ENCODE measurements at places on chromosomes 4 and X.

DNA sequence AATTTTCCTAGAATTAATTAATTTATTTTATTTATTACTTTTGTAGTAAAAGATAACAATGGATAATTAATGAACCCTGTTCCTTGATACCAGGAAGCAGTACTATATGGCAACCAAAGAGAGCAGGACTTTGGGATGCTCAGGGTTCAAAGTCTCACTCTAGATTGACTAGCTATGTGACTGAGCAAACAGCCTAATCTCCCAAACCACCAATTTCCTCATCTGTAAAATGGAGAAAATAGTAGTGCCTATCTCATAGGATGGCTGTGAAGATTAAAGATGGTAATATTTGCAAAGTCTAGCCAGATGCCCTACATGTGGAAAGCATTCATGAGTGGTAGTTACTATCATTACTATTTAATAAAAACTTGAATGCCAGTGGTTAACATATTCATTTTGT lies 97.6 kb downstream of the PRDM5 start:
- DNase-seq, result no peak

DNA sequence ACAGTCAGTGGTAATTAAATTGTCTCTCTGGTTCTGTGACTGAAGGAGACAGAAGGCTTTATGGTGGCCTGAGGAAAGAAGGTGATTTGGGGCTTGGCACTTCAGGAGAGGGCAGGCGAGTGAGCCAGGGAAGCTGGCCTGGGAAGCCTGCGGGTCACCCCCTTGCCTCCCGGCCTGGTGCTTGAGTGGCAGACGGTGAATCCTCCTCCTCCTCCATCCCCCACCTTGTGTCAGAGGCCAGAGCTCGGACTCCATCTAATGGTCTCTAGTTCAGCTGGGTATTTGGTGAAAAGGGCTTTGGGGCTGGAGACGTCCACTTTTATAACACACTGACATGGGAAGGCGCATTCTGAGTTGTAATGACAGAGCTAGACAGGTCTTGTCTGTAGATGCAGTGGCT lies 8.7 kb downstream of the TMEM187 start:
- no peak for DNase-seq

DNA sequence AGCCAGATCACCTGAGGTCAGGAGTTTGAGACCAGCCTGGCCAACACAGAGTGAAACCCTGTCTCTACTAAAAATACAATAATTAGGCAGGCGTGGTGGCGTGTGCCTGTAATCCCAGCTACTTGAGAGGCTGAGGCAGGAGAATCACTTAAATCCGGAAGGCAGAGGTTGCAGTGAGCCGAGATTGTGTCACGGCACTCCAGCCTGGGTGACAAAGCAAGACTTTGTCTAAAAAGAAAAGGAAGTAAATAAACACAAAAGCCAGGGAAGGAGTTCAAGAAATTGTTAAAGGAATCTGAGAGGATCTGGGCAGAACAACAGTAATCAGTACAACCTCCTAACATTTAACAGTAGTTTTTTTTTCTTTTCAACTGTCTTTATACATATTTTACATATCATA lies 48.7 kb upstream of the ARHGEF6 start:
- no peak for DNase-seq

DNA sequence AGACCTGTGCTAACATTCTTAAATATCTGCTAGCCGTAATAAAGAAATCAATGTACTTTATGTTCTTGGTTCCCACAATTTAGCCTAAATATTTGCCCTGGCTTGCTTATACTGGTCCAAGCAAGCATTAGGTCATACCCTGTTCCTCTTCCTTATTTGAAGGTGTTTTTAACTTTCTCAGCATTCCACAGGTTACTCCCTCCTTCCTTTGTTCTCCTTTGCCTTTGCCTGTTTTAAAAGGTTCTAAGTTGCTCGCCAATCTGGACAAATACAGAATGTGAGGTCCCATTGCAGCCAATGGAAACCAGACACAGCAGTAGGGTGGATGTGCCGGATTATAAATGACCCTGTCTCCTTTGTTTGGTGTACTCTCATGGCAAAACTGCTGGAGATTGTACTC lies 436.8 kb upstream of the PCDH7 start:
- DNase-seq, result no peak

DNA sequence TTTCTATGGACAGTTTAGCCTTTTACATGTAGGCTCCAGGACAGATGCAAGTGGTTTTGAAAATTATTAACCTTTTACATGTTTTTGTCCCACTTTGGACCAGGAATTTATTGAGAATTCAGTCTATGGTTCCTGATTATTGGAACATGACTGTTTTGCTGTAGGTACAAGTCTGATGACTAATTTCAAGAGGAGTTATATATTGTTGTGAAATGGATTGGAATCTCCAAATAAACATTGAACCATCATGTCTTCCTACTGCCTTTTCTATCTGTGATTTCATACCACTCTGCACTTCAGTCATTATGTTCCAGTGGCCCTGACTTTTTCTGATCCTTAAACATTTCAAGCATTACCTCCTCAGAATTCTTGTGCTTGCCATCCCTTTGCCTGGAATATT lies 35.9 kb downstream of the TBC1D19 start:
- DNase-seq, result no peak

DNA sequence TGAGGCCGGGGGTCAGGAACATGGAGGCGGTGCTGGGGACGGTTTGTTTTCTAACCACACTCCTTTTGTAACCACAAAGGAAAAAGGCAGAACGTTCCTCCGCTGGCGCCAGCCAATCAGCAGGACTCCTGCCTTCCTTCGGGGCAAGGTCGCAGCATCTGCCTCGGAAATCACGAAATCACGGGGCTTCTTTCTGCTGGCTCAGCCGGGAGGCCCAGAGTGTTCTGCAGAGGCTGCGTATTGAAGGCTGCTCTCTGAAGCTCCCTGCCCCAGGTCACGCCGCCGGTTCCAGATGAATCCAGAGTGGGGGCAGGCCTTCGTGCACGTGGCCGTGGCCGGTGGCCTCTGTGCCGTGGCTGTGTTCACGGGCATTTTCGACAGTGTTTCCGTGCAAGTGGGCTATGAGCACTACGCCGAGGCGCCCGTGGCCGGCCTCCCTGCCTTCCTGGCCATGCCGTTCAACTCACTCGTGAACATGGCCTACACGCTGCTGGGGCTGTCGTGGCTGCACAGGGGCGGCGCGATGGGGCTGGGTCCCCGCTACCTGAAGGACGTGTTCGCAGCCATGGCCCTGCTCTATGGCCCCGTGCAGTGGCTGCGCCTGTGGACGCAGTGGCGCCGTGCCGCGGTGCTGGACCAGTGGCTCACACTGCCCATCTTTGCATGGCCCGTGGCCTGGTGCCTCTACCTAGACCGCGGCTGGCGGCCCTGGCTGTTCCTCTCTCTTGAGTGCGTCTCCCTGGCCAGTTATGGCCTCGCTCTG lies 9.4 kb downstream of the TMEM187 start:
- no peak for DNase-seq

- DNase-seq, result no peak
These were observed 202.4 kb downstream of the CHIC2 start for GRCh38 chr4:53861856-53862610.

- no peak for DNase-seq
These were observed 446 bp upstream of the UBE2A start for GRCh38 chrX:119573840-119574393.

GRCh38 chrX:14095702-14096101 lies 66.0 kb upstream of the GEMIN8 start:
- no peak for DNase-seq

DNA sequence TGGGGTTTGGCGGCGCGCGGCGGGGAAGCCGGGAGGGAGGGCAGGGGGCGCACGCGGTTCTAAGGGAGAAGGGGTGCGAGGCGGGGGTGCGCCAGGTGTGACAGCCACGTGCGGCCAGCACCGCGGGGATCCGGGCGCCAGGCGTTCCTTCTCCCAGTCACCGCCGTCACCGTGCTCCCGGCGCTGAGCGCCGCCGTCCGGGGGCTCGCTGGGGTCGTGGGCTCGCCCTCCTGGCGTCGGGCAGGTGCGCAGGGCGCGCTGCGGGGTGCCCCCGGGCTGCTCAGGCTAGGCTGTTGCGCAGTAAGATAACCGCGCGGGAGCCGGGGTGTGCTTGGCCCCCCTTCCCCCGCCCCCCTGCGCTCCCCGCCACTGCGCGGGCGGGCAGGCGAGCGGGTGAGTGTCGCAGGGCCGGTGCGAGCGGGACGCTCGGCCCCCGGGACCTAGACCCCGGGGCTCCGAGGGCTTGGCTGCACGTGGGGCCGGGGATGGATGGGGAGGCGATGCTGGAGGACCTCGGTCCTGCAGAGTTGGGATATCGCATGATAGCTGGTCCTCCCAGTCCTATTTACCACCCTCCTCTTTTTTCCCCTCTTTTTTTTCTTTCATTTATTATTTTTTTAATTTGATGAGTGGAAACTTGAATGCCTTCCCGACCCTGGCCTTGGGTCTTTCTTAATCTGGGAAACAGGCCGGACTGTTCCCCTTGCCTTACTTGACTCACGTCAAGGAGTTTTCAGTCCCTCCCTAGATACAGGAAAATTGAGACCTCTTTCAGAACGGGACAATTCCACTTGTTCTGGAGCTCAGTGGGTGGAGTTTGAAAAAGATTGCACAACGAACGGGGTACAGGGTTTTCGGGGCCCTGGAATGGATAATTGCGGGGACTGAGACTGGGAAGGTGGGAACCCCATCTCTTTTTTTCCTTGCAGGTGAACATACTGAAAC lies 797 bp downstream of the TXLNG start:
- no peak for DNase-seq

GRCh38 chr4:158280856-158281255 lies 70.6 kb downstream of the TMEM144 start:
- no peak for DNase-seq

- DNase-seq, result no peak
These were observed 31.4 kb upstream of the RELL1 start for GRCh38 chr4:37717576-37717975.

GRCh38 chr4:52298444-52298843 lies 247.3 kb downstream of the SPATA18 start:
- DNase-seq, result no peak

DNA sequence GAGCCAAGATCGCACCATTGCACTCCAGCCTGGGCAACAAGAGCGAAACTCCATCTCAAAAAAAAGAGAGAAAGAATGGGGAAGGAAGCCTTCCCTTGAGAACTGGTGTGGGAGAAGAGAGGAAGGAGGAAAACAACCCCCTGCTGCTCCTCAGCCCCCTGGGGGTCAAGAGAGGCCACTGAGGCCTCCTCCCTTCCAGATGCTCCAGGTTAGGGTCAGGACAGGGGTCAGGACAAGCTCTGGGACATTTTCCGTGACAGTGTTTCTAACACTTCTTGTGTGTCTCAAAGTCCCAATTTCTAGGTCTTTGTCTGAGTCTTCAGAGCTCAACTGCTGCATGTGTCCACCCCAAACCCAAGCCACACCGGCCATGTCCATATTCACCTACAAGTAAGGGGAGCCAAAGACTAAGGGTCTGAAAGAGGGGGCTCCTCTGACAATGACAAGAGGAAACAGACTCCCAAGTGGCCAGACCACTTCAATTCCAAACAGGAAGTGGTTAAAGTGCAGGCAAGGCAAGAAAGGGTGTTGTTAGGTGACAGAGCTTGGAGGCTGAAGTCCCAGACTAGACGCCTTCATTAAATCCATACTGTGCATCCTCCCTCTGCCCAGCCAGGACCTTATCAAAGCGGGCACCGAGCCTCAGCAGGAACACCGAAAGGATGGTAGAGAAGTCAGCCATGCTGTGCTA lies 8.3 kb downstream of the L1CAM start:
- DNase-seq, result no peak

GRCh38 chrX:153625271-153626024 lies 21.6 kb upstream of the DUSP9 start:
- no peak for DNase-seq

- no peak for DNase-seq
These were observed 98.4 kb downstream of the ASMT start for GRCh38 chrX:1713296-1713695.

DNA sequence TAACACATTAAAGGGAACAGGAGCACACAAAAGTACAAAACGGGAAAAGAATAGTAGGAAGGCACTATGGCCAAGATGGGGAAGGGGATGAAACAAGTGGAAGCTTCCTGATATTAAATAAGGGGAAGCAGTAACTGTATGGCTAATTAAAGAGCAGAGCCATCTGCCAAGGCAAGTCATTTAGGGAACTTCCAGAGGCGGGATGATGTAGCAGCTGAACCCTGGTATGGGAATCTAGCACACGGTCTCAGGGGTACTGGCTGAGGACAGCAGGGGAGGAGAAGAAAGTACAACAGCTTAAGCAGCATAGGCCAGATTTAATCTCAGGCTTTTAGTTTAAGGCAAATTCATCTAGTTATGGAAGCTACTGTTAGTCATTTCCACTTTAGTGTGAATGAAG lies 59.1 kb downstream of the IGFBP7 start:
- DNase-seq, result no peak

GRCh38 chr4:8308856-8309771 lies 39.6 kb downstream of the HTRA3 start:
- no peak for DNase-seq

GRCh38 chr4:59655996-59656395 lies 1544.1 kb upstream of the ADGRL3 start:
- DNase-seq, result no peak

GRCh38 chr4:86220121-86220520 lies 139.7 kb downstream of the MAPK10 start:
- no peak for DNase-seq

- no peak for DNase-seq
These were observed 425.8 kb upstream of the PABPC4L start for GRCh38 chr4:134627366-134627765.

- DNase-seq, result no peak
These were observed 1136.6 kb downstream of the FAT4 start for GRCh38 chr4:126451237-126451873.

DNA sequence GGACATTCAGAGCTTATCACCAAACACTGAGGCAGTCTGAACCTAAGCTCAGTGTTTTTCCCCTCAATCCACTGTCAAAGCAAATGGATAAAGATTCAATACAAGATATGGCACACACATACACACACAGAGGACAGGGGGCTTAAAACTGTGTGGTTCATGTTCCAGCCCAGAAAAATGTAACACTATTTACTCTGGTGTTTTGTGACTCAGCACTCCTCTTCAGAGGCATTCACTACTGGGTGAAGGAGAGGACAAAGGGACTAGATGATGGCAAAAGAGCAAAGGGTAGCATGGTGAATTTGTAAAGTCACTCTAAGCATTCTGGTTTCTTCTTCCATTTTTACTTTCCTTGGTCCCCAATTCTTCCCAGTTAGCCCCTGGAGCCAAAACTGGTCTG lies 120.3 kb downstream of the ARHGEF9 start:
- DNase-seq, result no peak

- no peak for DNase-seq
These were observed 37.8 kb downstream of the GAB3 start for GRCh38 chrX:154712781-154713740.

GRCh38 chr4:9999956-10000561 lies 21.2 kb downstream of the SLC2A9 start:
- no peak for DNase-seq

DNA sequence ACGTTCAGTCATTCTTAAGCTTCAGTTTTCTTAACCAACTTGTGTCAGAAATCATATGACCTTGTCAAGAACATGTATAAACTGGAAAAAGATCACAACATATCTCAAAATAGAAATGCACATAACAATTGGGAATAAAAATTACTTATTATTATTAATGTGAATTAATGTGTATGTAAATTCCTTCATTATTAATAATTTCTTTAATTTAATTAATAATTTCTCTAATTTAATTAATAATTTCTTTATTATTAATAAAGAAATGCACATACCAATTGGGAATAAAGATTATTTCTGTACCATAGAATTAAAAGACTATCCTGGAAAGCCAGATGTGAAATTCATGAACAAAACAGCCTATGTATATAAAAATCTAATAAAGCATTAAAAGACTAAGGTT lies 718.5 kb upstream of the PCDH7 start:
- no peak for DNase-seq
